ENCODE measurements at places on chromosomes 16 and 17. TPM values are rescaled to one million over a fixed set of nuclear protein-coding genes. Genes with fewer than 3 reads are reported as not detected.

DNA sequence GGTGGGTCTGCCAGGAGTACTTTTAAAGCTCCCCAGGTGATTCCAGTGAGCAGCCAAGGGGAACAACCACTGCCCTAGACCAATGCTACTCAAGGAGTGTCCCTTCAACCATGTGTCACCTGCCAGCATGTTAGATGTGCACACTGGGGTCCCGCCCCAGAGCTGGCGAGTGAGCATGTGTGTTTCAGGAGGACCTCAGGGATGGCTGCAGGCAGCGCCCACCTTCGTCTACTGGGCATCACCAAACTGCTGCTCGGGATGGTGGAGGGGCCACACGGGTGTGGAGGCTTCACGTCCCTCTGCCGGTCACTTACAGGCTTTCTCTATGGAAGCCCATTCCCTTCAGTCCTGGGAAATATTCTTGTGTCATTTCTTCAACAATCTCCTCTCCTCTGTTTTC lies 29.0 kb upstream of the DOC2B start:
- no peak for DNase-seq

DNA sequence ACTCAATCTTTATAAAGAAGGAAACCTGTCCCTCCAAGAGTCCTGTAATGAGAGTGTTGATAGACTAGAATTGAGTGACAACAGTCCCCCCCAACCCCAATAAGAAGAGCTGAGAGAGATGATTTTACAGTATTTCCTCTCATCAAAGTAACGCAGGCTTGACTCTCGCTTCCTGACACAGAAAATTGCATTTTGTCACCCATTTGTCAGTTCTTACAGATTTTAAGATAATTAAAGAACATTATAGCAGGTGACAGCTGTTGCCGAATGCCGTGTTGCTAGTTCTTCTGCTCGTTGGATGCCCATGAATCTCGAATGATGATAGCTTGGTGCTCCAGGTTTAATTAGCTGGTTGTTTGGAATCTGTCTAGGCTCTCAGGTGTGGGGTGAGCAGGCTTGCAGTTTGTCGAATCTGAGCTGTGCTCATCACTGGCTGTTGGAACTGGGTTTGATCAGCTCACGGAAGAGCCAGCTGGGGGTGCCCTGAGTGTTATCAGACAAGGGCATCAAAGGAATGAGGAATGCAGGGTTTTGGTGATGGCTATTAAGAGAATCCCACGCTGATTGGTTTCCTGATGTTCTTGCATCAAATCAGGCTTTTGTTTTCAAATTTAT lies 84.8 kb upstream of the CPHXL start:
- DNase-seq = no peak

The SLFN13 gene
- total RNA-seq = 15.3 TPM

DNA sequence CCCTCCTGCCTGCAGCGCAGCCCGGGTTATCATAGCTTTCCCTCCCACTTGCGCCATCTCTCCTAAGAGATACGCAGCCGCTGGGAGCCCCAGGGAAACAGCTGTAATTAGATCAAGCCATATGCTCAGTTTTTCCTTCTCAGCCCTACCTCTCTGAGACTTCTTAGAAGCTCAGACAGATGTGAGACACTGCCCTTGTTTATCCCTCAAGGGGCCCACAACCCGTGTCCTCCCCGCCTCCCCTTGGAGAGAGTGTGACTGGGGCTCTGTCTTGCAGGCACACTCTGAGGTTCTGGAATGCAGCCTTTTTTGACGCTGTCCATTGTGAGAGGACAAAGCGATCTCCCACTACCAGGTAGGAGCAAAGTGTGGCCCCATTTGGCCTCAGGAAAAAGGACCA lies 31.2 kb downstream of the CIBAR2 start:
- DNase-seq = no peak

DNA sequence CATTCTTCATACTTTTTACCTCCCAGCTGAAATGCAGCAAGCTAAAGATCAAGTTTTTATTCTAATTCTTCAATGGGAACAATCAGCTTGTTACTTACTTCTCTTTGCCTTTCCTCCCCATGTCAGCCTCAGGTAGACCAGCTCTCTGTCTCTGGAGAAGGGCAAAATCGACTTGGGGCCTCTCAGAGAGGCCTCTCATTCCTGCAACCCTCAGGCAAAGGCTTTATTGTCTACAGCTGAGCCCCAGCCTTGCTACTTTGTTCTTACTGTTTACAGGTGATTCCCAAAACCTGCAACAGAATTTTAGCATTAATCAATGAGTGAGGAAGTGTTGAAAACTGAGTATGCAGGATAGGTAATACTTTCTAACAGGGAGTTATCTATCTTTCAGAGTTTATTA lies 148.6 kb downstream of the KIF2B start:
- DNase-seq = no peak

DNA sequence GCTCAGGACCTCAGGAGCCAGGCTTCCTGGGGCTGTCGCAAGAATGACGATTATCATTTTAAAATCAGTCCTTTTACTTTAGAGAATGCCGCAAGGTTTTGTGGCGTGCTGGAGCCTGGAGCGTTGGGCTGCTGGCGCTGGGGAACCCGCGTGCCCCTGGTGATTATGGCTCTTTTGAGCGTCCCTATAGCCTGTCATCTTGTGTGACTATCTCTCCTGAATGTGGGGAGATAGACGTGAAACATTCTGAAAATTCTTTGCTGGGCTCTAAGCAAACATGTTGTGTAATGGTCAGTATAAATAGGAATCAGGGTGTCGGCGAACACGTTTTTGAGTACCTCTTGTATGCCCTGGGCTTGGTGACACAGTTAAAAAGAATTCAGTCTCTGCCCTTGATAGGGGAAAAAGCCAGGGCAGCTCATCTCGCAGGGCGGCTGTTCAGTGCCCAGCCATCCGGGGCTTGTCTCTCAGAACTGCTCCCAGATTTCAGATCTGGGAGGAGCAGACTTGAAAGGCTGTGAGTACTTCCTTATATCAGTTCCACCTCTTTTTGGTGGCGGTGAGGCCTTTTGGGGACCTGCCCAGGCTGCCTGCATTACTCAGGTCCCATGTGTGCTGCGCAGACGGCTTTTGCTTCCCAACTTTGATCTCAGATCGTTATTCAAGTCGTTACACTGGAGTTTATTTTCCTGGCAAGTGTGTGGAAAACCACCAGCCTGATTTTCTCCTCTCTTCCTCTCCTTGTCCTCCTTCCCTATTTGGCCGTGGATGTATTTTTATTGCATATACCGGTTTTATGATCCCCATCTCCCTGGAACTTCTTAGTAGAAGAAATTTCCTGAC lies 973 bp downstream of the SLC7A6 start:
- no peak for DNase-seq

The CDH11 gene
- not detected for total RNA-seq

GRCh38 chr16:12661656-12662172 lies 142.0 kb downstream of the CPPED1 start:
- no peak for DNase-seq

DNA sequence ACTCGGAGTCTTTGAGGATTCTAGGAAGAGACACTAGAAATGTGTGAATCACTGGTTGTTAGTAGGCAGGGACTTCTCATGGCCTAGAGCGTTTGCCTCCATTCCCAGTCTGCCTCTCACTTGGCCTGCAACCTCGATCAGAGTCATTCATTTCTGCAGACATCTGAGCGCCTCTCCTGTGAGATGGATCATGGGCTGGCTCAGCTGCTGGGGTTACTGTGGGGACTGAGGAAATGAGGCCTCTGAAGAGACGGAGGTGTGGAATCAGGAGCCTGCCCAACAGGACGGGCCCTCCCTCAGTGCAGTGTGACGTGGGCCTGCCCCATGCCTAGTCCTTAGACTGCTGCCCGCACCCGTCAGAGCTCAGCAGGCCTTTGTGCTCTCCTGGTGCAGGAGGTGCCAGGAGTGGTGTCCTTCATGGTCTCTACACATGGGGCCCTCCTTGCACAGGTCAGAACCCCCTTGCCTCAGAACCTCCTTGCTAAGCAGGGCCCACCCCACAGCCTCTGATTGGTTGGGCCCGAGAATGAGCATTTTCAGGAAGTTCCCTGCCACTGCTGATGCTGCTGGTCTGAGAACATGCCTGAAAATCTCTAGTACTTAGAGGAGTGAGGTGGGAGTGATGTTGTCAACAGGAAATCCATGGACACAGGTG lies 99.4 kb downstream of the NPIPB11 start:
- DNase-seq = no peak

The OTOA gene
- total RNA-seq = 0.60 TPM

DNA sequence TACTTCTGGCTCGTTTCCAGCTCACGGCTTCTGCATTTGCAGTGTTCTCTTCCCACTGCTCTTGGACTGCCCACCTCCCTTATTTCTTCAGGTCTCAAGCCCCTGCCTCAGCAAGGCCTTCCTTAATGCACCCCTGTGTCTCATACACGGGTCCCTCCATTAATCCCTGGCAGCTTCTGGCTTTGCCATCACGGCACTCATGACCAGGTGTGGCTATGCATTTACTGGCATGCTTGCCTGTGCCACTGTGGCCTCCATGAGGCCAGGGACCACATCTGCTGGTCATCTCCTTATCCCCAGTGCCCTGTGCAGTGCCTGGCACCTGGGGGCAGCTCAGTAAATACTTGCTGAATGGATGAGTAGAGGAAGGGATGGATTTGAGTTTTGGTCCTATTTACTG lies 114.1 kb downstream of the C16orf78 start:
- peak; percentile 7 for DNase-seq

The SNF8 gene
- total RNA-seq = 129 TPM

DNA sequence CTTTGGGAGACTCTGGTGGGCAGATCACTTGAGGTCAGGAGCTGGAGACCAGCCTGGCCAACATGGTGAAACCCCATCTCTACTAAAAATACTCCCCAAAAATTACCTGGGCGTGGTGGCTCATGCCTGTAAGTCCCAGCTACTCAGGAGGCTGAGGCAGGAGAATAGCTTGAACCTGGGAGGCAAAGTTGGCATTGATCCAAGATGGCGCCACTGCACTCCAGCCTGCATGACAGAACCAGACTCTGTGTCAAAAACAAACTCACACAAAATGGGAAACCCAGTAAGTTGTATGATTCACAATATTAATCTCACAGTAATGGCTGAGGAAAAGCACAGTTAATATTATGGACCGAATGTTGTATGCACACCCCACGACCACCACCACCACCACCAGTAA lies 24.3 kb downstream of the WSB1 start:
- DNase-seq = no peak

- DNase-seq = no peak
Measured at GRCh38 chr17:8946476-8946875, 19.0 kb downstream of the PIK3R5 start.

The XPO6 gene
- 236 TPM for total RNA-seq

The FSCN2 gene
- 5.5 TPM for total RNA-seq

The MYCBPAP gene
- 2.3 TPM for total RNA-seq

DNA sequence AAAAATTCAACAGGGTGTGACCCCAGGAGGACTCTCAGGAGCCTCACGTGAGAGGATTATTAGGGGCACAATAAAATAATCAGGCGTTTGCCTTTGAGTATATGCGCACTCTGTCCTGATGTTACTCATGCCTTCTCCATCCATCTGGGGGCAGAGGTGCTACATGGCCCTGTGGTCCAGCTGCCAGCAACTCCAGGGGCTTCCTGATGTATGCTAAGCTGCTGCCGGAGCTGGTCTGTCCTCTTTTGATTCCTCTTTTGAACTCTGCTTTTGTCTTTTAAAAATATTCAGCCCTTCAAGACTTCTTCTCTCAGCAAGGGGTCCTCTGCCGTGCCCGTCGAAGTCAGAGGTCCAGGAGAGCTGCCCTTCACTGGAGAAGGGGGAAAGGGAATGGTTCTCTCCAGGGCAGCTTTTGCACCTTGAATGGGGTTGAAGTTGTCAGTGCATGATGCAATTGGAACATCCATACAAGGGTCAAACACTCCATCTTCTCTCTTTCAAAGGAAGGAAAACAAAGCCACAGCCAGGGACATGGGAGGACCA lies 431.4 kb downstream of the SHISA9 start:
- no peak for DNase-seq

The FZD2 gene
- total RNA-seq = 0.91 TPM

The CPNE7 gene
- total RNA-seq = 2.7 TPM

The LRRC36 gene
- total RNA-seq = 0.69 TPM

GRCh38 chr16:85395207-85395912 lies 217.8 kb upstream of the GSE1 start:
- DNase-seq = no peak

DNA sequence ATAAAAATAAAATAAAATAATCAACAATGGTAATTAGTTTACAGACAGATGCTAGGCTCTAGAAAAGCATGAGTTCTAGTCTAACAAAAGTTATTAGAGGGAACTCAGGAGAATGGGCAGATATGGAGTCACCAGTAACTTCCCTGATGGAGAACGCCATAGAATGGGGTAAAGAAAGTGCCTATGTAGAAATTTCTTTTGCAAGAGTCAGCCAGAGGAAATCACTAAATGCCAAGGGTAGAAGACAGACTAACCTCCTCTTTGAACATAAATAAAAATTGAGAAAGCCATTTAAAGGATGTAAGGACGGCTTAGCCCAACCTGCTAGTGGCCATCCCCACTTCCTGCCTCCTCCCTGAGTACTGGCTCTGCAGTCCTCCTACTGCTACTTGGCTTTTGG lies 141.6 kb downstream of the VPS53 start:
- DNase-seq = no peak

The KRT33B gene
- not detected for total RNA-seq

- no peak for DNase-seq
Measured at GRCh38 chr16:79897453-79898146, 297.1 kb upstream of the MAF start.

The C16orf46 gene
- total RNA-seq = 0.75 TPM
